ENCODE measurements at places on chromosomes 12 and 14.
A peak's percentile ranks its signal among the peaks of the same experiment; 100 is the strongest.

- DNase-seq: no peak
These were observed 269.9 kb upstream of the PLEKHG7 start for GRCh38 chr12:92432724-92433441.

DNA sequence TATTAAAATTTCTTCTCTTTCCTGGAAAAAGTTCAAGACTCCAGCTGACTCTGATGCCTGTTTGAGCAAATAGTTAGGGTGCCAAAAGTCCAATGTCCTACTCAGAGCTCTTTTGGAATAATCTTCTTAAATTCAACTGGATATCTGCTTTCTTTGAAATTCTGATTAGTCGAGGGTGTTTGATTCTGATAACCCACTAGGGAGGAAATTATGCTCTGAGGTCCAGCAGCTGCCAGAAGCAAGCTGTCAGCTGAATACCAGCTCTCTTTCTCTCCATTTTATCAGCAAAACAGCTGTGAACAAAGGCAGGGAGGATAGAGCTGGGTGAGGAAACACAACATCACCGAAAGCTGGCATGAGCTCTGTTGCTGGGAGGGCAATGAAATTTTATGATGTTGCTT lies 141.5 kb downstream of the CAND1 start:
- DNase-seq: no peak

DNA sequence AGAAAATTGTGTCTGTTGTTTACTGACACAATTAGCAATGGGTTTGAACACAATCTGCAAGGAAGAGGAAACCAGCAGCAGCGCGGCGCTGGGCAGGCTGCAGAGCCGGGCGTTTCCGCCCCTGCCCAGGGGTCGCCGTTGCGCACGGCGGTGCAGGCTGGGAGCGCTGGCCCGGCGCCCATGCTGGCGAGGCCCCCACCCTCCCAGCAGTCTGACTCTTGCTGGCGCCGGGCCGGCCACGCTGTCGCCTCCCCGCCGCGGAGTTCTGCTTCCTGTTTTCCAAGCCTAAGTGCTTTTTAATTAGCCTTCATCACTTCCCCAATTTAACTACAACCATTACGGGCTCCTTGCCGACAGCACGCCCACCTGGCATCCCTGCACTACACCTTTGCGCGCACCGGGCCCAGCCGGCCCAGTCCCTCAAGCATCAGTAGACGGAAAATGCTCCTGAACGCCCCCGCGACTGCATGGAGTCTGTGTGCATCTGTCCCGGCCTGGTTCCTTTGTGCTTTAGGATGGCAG lies 212.1 kb downstream of the GXYLT1 start:
- DNase-seq: no peak

DNA sequence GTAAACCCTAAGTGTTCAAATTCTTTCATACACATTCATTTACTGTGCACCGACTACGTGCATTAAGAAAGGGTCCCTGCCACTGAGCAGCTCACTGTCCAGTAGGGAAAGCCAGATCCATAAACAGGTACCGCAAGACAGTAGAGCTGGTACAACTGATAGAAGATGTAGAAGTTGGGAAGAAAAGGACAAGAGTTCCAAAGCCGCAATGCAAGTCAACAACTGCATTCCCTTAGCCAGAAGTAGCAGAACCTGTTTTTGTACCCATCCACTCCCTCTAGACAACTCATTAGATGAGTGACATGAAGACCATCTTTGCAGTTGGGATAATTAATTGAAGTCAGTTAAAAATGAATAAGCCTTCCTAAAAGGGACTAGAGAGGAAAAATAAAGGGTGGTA lies 1.3 kb downstream of the SENP1 start:
- peak; percentile 8 for DNase-seq

DNA sequence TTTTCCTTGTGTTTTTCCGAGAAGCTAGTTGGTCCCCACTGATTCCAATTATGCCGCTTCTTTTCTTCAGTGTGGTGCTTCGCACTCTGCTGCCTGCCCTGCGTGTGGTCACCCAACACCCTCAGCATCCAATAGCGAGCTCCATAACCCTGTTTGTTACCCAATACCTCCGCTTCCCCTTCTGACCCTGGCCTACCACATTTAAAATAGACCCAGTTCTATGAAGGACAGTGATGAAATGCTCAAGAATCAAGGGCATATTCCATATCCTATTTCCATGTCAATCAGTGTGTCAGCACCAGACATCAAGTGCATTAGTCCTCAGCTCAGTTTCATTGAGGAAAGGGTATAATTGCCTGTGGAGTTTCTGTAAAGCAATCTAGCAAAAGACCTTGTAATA lies 9.5 kb downstream of the NDRG2 start:
- DNase-seq: no peak

- DNase-seq: no peak
These were observed 810.5 kb upstream of the LRFN5 start for GRCh38 chr14:40796168-40796567.

- peak; percentile 40 for DNase-seq
These were observed 128.2 kb downstream of the GRIP1 start for GRCh38 chr12:66550626-66551025.

GRCh38 chr14:88533064-88533602 lies 21.7 kb downstream of the PTPN21 start:
- no peak for DNase-seq

GRCh38 chr14:28876572-28876945 lies 110.0 kb downstream of the FOXG1 start:
- DNase-seq: no peak

- DNase-seq: no peak
These were observed at the start of gene KRT6B for GRCh38 chr12:52452101-52452500. TSS of gene KRT6B (minus strand) at chr12:52452146. CDS start at chr12:52452078, 68 bp downstream.

- DNase-seq: peak; percentile 91
These were observed 1.9 kb upstream of the LLPH start for GRCh38 chr12:66132408-66132807.

- no peak for DNase-seq
These were observed 61.5 kb downstream of the MAP1LC3B2 start for GRCh38 chr12:116620492-116621191.

GRCh38 chr12:47978598-47978873 lies 15.1 kb downstream of the TMEM106C start:
- no peak for DNase-seq

DNA sequence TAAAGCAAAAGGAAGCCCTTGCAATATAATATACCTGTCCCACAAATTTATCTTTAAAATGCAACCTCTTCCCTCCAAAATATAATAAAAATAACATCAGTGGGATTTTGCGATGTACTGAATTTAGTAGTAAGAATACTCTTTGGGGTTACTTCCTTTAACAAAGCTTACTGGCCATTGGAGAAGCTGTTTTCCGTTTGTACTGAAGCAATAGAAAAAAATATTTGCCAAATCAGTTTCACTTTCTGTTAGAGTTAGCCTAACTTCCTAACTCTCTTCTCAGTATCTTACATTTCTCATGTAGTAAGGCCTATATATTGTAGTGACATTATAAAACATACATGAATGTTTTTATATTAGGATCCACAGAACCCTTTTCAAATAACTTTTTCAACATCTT lies 3.7 kb downstream of the MAX start:
- DNase-seq: peak; percentile 28

DNA sequence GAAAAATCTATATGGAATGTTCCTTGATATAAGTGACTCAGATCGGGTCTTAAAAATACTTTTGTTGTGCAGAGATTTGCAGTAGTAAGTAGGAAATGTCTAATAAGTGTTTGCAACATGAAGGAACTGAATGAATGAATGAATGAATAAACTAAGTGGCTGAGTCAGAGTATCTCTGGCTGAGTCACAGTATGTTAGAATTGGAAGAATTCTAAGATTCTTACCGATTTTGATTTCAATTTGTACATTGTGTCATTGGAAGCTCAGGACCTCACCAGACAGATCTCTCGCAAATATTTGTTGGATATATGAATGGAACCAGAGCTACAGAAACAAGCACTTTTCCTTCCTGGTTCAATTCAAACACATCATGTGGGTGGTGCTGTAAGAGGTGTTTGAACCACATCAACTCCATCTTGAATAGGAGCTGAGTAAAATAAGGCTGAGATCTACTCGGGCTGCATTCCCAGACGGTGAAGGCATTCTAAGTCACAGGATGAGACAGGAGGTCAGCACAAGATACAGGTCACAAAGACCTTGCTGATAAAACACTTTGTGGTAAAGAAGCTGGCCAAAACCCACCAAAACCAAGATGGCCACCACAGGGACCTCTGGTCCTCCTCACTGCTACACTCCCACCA lies 123.9 kb upstream of the FOXN3 start:
- DNase-seq: peak; percentile 84

GRCh38 chr14:32629236-32629635 lies 300.1 kb downstream of the AKAP6 start:
- no peak for DNase-seq

- DNase-seq: no peak
These were observed 204.3 kb downstream of the PELI2 start for GRCh38 chr14:56322531-56322930.

DNA sequence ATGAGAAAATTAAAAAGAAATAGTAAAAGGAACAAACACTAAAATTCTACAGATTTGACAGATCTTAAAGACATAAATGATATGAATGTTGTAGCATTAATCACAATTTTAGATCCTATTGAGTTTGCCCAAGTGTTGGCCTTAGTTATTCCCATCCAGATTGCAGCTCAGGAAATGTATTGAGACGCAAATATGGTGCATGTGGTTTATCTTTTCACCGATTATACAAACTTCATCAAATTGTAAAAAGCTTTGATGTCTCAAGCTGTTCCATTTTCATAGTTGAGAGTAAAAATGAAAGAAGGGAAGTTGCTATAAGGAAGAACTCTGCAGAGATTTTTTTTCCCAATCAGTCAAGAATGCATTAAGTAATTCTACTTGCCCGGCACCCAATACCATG lies 328.4 kb downstream of the EGLN3 start:
- DNase-seq: no peak

DNA sequence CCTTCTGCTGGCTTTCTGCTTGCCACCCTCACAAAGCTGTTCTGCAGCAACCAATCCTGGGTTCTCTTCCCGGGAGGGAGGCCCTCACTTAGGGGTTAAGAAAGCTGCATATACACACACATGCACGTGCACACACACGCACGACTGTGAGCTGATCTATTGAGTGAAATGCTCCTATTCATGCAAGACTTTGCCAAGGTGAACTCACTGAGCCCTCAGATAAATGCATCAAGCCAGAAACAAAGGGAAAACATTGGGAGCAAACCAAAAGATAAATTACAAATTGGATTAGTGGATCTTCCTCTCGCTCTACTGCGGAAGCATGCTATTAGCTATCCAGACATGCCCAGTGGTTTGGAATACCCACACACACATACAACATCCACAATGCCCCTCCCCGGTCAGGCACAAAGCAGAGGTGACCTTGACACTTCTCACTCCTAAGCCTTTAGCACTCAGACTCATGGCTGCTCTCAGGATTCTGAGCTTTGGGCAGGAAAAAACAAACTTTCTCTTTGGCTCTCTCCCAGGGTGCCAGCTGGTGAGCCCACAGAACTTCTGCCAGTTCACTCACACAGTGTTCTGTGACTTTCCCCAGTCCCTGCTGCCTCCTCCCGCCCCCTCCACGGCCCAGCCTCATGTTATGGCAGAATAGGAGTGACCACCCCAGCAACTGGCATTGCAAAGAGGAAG lies 320.0 kb downstream of the DPF3 start:
- DNase-seq: no peak

DNA sequence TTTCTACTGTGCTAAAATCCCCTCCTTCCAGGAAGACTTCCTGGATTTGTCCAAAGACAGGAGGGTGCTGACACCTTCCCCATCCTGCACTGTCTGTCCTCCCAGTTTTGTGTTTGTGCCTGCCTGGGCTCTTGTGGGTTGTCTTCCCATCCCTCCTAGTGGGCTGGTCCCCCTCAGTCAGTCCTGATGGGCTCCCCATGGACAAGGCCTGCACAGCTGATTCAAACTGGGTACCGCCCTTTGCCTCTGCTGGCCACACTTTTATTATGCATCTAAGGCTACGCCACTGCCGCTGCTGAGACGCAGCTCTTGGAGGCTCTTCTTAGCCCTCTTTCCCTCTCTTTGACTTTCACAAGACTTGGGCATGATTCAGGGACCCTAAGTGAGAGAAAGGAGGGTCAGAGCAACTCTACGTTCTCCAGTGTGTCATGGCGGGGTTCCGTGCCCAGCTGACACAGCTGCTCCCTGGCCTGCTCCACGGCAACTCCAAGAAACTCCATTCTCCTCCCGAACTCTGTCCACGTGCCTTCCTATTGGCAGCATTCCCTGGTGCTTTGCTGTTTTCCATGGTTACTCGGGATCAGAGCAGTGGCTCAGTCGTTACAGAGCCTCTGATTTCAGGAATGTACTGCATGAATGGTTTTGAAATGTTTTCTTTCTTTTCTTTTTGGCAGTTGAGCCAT lies 3.8 kb upstream of the KRT85 start:
- no peak for DNase-seq

DNA sequence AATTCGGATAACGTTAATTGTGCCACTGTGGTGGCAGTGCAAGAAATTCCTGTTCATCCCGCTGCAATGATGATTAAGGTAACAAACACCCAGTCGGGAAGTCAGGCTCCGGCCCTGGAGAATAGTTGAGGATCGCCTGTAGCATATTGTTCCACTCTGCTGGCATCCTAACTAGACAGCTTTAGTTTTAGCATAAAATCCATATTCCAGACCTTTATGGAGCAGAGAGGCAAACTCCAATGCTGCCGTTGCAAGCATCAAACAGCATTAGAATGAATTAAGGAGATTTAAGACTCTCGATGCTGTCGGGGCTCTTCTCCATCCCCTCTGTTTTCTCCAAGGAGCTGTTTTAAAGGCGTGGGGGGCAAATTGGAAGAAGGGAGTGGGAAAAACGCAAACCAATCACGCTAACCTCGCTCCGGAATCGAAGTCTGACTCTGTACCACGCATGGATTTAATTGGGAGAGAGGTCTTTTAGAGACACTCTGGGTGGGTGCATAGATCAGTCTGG lies 660.4 kb downstream of the VRK1 start:
- no peak for DNase-seq

DNA sequence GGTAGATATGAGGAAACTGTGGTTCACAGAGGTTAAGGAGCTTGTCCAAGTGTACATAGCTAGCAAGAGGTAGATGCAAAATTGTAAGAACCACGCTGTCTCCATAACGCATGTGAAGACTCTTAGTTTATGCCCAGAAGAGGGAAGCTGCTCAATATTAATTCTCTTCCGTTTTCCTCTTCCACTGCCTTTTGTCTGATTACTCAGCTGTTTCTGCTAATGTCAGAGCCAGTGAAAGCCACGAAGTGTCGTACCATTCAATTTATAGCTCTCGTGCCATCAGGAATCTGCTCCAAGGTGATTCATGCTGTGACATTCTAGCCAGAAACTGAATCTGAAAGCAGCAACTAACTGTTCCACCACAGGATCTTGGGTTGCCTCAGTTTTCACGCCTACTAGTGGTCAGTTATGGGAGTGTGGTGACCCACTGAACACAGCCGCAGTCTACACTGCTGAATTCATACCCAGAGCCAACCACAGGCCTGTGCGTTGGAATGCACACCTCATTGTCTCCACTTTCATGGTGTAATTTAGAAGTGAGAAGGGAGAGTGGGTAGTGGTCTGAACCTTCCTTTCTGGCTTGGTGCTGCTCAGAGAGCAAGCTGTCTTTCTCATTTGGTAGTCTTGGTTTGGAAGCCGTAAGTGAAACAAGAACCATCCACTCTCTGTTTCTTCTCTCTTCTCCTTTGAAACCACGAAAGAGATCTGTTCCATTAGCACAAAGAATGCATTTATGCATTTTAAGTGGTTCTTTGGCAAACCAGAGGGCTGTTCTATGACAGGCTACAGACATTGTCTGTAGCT lies 74.2 kb upstream of the NAP1L1 start:
- peak; percentile 95 for DNase-seq

Data from ELR (cell line).